Fibroblast of lung (primary cell): ENCODE measurements at places on chromosomes 1 and 21. TPM values are rescaled to one million over a fixed set of nuclear protein-coding genes. Genes with fewer than 3 reads are reported as not detected.

Gene OR2T2
- not detected in 2 replicates for total RNA-seq

GRCh38 chr1:41917076-41917475 is 1.6 kb downstream of the HIVEP3 start:
- DNase-seq: no peak

- no peak for DNase-seq
These were observed 54.5 kb upstream of the TIAM1 start for GRCh38 chr21:31398574-31398973.

DNA sequence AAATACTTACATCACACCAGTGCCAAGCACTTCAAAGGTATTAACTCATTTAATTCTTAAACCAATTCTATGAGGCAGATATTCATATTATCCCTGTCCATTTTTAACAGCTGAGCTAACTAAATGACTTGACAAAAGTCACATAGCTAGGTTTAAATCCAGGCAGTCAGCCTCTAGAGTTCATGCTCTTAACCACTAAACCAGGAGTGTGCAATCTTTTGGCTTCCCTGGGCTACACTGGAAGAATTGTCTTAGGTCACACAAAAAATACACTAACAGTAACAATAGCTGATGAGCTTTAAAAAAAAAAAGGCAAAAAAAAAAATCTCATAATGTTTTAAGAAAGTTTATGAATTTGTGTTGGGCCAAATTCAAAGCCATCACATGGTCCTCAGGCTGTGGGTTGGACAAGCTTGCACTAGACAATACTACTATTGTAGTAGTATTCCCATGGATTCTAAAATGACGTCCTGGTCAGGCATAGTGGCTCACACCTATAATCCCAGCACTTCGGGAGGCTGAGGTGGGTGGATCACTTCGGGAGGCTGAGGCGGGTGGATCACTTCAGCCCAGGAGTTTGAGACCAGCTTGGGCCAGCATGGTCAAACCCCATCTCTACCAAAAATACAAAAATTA is 10.0 kb downstream of the UBR4 start:
- DNase-seq: no peak

DNA sequence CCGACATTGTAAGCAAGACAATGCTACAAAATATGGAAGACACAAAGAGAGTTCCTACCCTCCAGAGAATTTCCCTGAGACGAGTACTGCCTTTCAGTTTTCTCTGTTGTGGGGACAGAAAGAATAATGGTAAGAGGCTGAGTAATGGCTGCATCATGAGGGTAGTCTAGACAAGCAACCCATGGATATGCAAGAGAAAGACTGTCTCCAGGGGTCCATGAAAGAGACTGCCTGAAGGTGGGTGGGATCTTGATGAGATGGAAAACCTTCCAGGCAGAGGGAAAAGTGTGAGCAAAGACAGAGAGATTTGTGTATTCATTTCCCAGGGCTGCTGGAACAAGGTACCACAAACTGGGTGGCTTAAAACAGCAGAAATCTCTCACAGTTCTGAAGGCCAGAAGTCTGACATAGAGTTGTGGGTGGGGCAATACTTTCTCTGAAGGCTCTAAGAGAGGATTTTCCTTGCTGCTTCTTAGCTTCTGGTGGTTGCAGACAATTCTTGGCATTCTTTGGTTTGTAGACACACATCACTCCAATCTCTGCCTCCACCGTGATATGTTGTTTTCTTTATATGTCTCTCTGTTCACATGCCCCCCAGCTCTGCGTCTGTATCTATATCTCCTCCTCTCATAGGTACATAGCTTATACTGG is 41.4 kb downstream of the ANP32E start:
- DNase-seq: peak; percentile 81

GRCh38 chr1:194028002-194028401 is 841.6 kb upstream of the B3GALT2 start:
- peak; percentile 42 for DNase-seq

DNA sequence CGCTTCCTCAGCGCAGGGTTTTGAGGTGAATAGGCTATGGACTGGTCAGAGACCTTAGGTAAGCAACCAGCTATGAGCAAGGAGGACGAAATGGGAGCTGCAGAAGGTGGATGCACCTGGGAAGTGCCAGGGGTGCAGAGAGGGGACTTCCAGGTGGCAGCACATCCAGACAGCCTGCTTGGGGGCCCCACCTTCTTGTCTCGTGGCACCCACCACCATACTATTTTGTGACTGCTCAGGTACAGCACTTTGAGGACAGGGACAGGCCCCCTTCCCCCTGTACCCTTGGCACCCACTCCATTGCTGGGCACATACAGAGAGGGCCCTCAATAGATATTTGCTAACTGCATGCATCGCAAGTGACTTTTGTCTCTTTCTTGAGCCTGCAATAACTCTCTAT is 777 bp upstream of the KISS1 start:
- DNase-seq: no peak

- no peak for DNase-seq
These were observed 5.4 kb downstream of the HMGN2 start for GRCh38 chr1:26477446-26478152.

DNA sequence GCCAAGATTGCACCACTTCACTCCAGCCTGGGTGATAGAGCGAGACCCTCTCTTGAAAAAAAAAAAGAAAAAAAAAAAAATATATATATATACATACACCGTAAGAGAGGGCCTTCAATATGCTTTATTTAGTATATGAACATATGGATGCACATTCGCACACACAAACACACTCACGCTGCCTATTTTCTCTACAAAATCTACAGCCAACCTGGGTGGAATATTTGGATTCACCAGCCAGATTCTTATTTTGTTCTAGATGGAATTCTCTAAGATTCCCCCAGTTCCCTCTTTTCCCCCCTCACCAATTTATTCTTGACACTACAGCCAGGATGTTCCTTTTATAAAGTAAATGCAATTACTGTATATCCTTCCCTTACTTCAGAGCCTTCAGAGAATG is 131.6 kb downstream of the TM2D1 start:
- DNase-seq: no peak

Gene C1orf53
- 1.8 and 3.0 TPM in 2 replicates for total RNA-seq

Gene ADGRL4
- 3.1 and 5.0 TPM in 2 replicates for total RNA-seq

Gene MRPL24
- 39.8 and 58.8 TPM in 2 replicates for total RNA-seq

Gene LRRC71
- not detected in 2 replicates for total RNA-seq

- DNase-seq: peak; percentile 56
These were observed 113.8 kb downstream of the CAMTA1 start for GRCh38 chr1:6898974-6899539.

GRCh38 chr21:33769057-33769456 is 126.8 kb downstream of the ITSN1 start:
- DNase-seq: no peak

DNA sequence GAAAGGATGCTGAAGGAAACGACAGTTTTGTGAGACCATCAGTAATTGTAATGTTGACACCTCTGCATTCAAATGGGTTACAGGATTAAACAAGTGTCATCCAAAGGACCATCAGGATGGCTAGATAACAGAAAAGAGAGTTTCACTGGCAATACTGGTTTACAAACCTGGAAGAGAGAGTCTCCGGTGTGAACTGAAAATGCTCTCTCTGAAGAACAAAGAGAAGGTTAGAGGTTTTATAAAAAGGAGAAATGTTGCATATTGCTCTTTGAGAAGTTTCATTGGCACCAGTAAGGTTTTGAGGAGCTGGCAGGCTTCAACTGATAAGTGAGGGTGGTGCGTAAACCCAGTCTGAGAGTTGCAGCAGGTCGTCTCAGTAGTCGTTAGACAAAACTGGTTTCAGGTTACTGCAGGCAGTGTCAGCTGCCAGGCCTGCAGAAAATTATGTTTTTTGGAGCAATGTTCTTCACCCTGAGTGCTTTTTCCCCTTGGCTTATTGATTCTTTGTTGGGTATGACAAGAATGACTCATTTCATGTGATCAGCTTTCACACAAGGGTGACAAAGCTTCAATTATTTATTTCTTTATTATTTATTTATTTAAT is 42.2 kb downstream of the KCNK1 start:
- DNase-seq: no peak

DNA sequence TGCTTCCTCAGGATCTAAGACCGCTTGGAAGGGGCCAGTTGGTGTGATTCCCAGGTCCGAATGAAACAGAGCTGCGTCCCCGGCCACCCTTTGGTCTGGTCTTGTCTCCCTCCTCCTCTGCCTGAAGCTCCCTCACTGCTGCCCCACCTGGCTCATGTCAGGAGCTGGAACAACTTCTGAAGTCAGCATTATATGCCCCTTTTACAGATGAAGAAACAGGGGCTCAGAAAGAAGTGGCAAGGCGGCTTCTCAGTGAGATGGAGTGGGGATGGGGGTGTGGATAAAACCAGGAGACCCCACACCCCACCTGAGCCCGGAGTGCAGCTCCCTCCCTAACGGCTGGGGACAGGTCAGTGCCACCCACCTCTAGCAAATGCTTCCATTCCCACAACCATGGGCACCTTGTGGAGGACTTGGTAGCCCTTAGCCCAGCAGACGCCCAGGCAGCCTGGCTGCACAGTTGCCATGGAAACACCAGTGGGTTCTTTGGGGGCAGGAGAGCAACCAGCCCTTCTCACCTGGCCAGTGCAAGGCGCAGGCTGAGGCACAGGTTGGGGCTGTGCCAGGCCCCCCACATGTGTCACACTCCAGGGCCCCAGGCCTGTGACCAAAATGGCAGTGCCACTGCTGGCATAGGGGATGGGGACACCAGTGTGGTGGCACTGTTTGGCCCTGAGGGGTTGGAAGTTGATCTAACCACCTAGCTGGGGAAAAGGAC is 31.9 kb upstream of the ECE1 start:
- DNase-seq: no peak

- peak; percentile 31 for DNase-seq
These were observed 51.7 kb downstream of the WNT9A start for GRCh38 chr1:227895828-227896685.

GRCh38 chr1:167687919-167688519 is 33.8 kb upstream of the MPZL1 start:
- peak; percentile 58 for DNase-seq

- DNase-seq: no peak
These were observed 5.9 kb upstream of the GRIK3 start for GRCh38 chr1:37040261-37040660.

GRCh38 chr21:25637851-25638659 is 1.0 kb upstream of the JAM2 start:
- DNase-seq: no peak

DNA sequence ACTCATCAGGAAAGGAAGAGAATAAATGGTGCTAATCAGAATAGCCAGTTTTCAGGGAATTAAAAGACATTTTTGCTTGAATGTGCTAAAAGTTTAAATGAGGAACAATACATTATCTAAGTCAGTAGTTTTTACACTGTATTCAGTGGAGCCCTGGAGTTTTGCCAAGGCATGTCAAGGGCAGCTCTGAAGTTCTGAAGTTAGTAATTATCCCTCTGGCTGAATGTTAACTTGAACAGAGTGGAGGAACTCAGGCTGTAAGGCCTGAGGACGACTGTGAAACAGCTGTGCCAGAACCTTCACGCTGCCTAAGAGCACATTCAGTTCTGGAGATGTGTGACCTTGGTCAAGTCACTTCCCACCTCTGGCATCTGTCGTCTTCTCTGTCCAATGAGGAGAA is 68.1 kb downstream of the EDEM3 start:
- DNase-seq: peak; percentile 31

DNA sequence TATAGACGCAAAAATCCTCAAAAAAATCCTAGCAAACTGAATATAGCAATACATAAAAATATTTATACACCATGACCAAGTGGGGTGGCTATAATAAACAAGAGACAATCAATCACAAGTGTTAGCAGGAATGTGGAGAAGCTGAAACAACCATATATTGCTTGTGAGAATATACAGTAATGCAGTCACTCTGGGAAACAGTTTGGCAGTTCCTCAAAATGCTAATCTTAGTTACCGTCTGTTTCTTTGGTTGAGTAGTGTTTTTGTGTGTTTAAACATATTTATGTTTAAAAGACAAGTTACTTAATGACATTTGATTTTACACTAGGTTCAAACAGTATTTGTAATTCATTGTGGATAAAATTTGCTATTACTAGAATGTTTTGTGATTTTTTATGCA is 792.0 kb downstream of the LTN1 start:
- no peak for DNase-seq

GRCh38 chr1:94648225-94649007 is 106.9 kb upstream of the F3 start:
- peak; percentile 99 for DNase-seq

DNA sequence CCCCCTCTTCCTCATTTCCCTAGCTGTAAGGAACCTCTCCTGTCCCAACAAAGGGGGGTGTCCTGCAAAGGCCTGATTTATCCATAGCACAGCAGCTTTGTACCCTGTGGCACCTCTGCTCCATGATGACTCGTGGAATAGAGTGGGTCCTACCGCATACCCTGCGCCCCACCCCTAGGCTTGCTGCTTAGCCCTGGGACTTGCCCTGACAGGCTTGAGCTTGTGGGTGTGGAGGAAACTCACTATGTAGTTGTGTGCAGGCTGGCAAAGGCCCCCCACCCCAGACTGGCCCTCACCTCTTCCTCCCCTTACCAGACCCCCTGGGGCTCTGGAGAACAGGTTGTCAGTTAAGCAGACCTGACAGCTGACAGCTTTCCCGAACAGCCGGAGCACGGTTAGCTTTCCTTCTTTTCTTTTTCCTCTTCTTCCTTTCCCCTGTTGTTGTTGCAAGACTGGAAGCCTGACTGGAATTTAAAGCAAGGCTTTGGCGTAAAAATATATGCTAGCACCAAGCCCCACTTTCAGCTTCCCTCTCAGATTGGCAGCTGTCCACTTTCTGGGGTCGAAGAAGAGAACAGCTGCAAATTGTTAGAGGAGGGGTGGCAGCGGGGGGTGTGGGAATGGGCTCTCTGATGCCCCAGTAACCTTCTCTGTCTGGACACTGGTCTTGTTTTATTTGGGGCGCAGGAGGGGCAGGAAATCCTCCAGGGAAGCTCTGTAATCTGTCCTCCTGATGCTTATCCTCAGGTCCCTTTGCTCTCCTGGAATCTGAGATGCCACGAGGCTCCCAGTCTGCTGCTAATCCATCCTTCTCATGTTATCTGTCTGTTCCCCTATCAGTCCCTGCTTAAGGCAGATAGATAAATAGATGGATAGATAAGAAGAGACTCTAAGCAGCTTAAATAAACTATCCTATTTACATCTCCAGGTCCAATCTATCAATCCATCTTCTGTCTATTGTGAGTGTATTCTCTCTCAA is 134.6 kb downstream of the BRINP2 start:
- no peak for DNase-seq

DNA sequence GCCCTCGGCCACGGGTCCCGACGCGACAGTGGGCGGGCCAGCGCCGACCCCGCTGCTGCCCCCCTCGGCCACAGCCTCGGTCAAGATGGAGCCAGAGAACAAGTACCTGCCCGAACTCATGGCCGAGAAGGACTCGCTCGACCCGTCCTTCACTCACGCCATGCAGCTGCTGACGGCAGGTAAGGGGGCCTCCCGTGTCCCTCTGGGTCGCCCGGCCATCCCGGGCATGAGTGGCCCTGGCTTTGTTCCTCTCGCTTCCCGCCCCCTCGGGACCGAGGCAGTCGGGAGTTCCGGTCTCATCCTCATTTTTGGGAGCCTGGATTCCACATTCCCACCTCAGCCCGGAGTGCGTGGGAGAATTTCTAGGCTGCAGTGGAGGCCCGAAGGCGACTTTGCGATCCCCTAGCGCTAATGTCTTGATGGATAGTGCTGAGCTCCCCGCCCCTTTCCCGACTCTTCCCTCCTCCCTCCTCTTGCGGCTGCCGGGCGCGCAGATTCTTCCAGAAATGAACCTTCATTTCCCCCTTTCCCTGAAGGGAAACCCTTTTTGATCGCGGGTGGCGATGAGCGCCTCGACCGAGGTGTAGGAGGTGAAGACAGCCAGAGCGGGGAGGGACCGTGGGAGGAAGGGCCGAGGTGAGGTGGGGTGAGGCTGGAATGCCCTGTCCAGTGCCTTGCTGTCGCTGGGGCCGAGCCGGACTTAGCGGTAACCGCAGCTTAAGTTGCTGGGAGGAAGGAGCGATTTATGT is 705 bp downstream of the KHDRBS1 start:
- peak; percentile 51 for DNase-seq

Gene SPATA21
- not detected in 2 replicates for total RNA-seq

Gene CTTNBP2NL
- total RNA-seq: 11.0 and 18.5 TPM in 2 replicates
